ENCODE measurements at places on chromosomes 7 and 10.

GRCh38 chr10:100006243-100006886 is 3.4 kb downstream of the DNMBP start:
- no peak for DNase-seq

- no peak for DNase-seq
These were observed 28.9 kb downstream of the CPA1 start for GRCh38 chr7:130409067-130409711.

GRCh38 chr10:13661256-13661655 is 74.5 kb downstream of the PRPF18 start:
- DNase-seq = no peak

GRCh38 chr10:6445671-6446316 is 134.3 kb downstream of the PRKCQ start:
- no peak for DNase-seq

GRCh38 chr7:18821554-18821953 is 295.9 kb downstream of the TWIST1 start:
- DNase-seq = no peak

DNA sequence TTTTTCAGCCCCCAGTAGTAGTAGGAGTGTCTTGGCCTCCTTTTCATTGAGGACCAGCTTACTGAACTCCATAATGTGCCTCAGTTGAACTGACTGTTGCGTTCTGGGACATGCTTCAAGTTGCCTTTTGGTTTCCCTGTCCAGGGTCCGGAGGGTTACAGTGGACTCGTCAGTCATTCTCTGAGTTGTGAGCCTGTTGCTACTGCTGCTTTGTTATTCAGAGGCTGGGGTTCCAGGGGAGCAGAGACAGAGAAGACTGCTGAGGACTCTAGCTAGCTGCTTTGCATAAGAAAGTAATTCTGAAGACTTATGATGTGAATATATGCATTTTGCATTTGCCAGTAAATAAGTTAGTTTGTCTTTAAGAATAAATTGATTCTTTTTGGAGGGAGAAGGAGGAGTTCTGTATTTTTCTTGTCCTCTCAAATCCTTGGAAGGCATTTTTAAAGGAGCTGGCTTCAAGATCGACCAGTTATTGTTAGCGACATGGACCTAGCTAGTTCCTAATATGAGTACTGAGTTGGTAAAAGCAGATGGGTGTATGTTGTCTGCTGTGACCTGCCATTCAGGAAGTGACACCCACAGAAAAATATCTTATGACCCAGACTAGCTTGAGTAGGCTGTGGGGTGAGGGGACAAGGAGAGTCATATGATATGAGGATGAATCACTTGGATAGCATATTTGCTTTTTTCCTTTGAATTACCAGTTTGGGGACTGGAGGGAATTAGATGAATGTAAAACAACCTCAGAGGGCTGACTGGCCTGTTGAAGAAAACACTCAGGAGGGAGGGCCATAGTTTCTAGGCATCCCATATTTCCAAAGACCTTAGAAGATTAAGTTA is 8.3 kb downstream of the PI4K2A start:
- no peak for DNase-seq

GRCh38 chr10:48478980-48479811 is 125.7 kb downstream of the ARHGAP22 start:
- no peak for DNase-seq

DNA sequence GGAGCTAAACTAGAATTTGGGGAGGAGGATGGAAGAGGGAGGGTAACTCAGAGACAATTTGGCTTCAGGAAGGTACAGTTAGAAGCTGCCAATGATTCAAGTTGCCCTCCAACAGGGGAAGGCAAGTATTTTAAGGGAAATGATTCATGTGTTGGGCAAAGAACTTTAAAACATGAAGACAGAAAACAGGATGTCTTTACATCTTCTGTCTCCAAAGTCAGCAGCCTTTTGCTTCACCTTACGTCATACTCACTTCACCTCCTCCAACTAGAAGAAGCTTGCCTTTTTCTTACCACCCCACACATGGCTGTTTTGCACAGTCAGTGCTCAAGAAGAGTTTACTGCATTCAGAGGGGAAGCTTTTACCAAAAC is 36.1 kb downstream of the PPP1R3C start:
- DNase-seq = no peak

DNA sequence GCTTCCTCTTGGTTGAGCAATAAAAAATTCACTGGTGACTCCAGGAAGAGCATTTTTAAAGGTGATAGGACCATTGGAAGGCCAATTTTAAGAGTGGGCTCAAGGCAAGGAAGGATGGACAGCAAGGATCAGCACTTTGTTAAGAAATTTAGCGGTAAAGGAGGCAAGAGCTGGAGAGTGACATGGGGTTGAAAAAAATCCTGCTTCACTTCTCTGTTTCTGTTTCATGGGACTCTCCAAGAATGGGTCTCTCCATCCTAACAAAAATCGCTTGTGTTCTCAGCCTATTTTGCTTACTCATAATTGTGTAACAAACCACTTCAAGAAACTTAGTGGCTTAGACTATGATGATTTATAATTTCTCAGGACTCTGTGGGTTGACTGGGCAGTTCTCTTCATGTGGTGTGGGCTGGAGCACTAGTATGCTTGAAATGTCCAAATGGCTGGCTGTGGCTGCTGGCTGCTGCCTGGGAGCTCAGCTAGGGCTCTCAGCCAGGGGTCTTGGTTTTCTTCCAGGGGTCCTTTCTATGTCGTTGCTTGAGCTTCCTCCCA is 59.8 kb upstream of the ZNRF2 start:
- DNase-seq = no peak

DNA sequence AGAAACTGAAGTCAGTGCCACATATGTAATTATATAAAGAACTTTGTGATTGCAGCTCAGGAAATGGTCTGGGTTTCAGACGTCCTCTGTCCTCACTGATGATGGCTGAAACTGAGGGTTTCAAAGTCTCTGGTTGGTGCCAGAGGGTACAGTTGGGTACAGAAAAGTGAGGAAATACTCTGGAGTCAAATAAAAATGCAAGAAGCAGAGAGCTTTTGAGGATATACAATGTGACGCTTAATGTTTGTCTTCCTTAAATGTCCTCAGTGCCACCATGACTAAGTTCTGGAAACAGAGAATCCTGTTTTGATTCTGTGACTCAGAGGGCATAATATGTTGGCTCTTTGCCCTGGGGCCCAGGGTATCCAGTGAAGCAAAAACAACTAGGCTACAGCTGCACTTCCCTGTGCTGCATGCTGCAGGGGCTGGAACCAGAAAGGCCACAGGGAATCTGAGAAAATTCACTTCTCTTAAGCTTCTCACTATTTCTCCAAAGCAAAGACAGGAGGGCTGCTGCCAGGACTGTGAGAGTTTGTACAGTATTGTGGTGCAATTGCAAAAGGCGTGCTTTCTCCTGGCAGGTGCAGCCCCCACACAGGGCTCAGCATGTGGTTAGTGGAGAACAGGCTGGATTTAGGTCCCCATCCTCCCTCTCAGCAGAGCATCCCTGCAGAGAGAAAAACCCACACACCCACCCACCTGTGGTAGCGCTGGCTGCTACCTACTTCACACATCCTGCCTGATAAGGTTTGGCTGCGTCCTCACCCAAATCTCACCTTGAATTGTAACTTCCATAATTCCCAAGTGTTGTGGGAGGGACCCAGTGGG is 169.5 kb upstream of the SVIL start:
- no peak for DNase-seq
